Endothelial cell (in vitro differentiated cells): ENCODE measurements at places on chromosomes 16 and 17. TPM values are rescaled to one million over a fixed set of nuclear protein-coding genes. Genes with fewer than 3 reads are reported as not detected.

TAC4 gene
- not detected for total RNA-seq

TTYH2 gene
- 6.8 TPM for total RNA-seq

MARVELD3 gene
- total RNA-seq = 3.9 TPM

GRCh38 chr17:1312261-1312870 lies 32.9 kb downstream of the TRARG1 start:
- no peak for DNase-seq
- no peak overlapping the region for H3K4me3 ChIP-seq
- H3K27me3 ChIP-seq = peaks cover 13% of the 10 kb centered on the region
- no peak overlapping the region for H3K27ac ChIP-seq
- no peaks in the 10 kb centered on the region for H3K4me1 ChIP-seq
- no peaks in the 10 kb centered on the region for H3K36me3 ChIP-seq

DNA sequence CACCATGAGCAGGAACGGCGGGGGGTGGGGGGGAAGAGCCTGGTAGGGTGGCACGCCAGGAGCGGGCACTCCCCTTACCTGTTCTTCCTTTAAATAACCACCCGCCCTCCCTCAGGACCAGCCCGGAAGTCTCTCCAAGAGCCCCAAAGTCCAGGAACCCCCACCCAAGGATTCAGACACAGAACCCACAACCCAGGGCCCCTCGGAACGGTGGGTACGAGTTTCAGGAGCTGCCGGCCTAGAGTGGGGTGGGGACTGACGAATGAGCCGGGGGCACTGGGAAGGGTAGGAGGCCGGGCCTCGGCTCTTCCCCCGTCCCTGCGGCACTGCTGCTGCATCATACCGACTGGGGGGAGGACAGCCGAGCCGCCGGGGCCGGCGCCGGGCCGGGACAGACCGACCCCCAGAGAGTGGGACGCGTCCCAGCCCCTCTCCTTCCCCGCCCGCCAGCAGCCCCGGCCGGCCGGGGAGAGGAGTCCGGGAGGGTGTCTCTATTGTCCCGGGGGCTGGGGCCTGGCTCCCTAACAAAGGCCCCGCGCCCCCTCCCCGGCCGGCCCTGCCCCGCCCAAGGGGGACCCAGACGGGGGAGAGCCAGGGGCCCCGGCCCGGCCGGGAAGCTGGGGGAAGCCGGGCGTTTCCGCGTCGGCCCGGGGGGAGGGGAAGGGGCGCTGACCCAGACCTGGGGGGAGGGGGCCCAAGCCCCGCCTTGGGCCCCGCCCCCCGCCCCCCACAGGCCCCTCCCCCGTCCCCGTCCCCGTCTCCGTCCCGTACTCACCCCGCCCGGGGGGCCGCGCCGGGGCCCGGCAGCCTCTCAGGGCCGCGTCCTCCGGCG lies 747 bp downstream of the ATXN7L3 start:
- peak overlapping the region; percentile 91 for H3K27ac ChIP-seq
- H3K36me3 ChIP-seq = peaks cover 27% of the 10 kb centered on the region
- peak overlapping the region; percentile 82 for H3K4me3 ChIP-seq
- H3K4me1 ChIP-seq = peaks cover 41% of the 10 kb centered on the region
- H3K27me3 ChIP-seq = peaks cover 19% of the 10 kb centered on the region

DNA sequence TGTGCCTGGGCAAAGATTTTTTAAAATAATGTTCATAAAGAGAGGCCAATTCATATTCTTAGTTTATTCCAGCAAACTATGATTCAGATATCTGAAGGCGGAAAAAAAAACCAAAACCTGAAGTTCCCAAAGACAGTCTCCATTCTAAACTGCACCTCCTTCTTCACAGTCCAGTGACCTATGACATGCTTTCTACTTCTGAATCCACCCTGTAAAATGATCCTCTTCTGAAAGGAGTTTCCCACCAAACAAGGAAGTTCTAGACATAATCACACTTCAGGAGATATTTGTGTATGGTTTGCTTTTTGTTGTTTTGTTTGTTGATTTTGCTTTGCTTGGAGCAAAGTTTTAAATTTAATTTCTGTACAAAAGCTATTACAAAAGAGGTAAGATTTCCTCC lies 12.9 kb upstream of the CHST4 start:
- H3K4me3 ChIP-seq = no peak overlapping the region
- H3K27me3 ChIP-seq = peaks cover 3% of the 10 kb centered on the region
- no peak for DNase-seq
- no peaks in the 10 kb centered on the region for H3K36me3 ChIP-seq

DNA sequence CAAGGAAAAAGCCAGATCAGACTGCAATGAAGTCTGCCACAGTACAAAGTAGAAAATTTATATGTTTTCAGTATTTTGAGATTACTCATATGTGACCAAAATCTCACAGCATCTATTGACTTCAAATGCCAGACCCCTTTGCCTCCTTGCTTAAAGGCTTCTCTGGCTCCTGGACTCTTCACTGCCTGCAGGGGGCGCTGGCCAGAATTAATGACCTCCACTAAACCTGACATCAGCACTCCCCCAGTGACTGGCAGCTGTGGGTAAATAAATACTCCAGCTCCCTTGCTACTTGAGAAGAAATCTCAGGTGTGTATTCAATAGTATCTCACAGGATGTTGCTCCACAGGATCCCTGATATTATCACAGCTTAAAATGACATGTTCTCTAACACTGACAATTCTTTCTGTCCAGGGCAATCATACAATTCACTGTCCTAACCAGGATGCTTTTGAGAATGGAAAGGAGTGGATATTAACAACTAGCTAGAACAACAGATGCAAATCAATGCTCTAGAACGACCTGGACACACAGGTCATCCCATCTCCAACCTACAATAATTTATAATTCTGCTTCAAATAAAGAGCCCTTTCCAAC lies 4.0 kb downstream of the BECN1 start:
- H3K4me1 ChIP-seq = peaks cover 8% of the 10 kb centered on the region
- peaks cover 2% of the 10 kb centered on the region for H3K27me3 ChIP-seq
- H3K4me3 ChIP-seq = no peak overlapping the region

- no peaks in the 10 kb centered on the region for H3K27me3 ChIP-seq
- DNase-seq = no peak
- no peaks in the 10 kb centered on the region for H3K4me1 ChIP-seq
- no peak overlapping the region for H3K4me3 ChIP-seq
- no peak overlapping the region for H3K27ac ChIP-seq
Measured at GRCh38 chr17:55572599-55572998, 61.3 kb upstream of the SMIM36 start.

GRCh38 chr16:19102187-19102872 lies 11.4 kb upstream of the ITPRIPL2 start:
- H3K4me3 ChIP-seq = peak overlapping the region; percentile 23
- H3K36me3 ChIP-seq = no peaks in the 10 kb centered on the region
- no peak overlapping the region for H3K27ac ChIP-seq

DNA sequence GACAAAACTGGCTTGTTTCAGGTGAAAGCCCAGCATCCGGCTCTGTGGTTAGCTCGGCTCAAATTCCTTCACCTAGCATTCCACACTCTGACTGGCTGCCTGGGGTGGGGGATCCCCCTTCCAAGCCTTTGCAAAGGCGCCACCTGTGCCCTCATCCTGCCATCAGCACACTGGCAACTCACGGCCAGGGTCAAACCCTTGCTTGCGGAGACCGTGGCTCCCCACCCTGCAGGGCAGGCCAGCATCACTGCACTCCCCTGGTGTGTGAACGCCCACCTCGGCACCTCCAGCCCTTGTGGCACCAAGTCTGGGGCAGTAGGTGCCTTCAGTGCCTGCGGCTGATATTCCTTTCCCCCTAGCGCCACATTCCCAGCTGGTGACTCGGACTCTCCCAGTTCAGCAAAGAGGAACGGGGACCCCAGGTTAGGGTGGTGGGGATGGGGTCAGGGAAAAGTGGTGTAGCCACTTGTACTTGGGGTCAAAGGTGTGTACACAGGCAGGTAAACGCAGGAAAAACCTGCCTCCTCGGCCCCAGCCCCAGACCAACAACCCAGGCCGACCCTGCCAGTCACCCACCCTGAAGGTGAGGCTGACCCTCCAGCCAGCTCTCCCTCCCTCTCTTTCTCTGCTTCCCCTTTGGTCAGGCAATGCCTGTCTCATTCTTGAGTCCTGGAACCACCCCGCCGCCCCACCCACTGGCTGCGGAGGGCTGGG lies 1.1 kb downstream of the FLII start:
- H3K27ac ChIP-seq = peak overlapping the region; percentile 89
- peaks cover 8% of the 10 kb centered on the region for H3K27me3 ChIP-seq
- DNase-seq = peak; percentile 43
- peaks cover 11% of the 10 kb centered on the region for H3K36me3 ChIP-seq
- peaks cover 15% of the 10 kb centered on the region for H3K4me1 ChIP-seq

- no peaks in the 10 kb centered on the region for H3K4me1 ChIP-seq
- H3K27me3 ChIP-seq = no peaks in the 10 kb centered on the region
- no peaks in the 10 kb centered on the region for H3K36me3 ChIP-seq
Measured at GRCh38 chr16:53583401-53583800, 80.4 kb upstream of the AKTIP start.

GRCh38 chr16:30149250-30149930 lies 26.4 kb upstream of the MAPK3 start:
- H3K27ac ChIP-seq = no peak overlapping the region
- H3K4me3 ChIP-seq = no peak overlapping the region
- H3K27me3 ChIP-seq = no peaks in the 10 kb centered on the region
- no peaks in the 10 kb centered on the region for H3K36me3 ChIP-seq

DNA sequence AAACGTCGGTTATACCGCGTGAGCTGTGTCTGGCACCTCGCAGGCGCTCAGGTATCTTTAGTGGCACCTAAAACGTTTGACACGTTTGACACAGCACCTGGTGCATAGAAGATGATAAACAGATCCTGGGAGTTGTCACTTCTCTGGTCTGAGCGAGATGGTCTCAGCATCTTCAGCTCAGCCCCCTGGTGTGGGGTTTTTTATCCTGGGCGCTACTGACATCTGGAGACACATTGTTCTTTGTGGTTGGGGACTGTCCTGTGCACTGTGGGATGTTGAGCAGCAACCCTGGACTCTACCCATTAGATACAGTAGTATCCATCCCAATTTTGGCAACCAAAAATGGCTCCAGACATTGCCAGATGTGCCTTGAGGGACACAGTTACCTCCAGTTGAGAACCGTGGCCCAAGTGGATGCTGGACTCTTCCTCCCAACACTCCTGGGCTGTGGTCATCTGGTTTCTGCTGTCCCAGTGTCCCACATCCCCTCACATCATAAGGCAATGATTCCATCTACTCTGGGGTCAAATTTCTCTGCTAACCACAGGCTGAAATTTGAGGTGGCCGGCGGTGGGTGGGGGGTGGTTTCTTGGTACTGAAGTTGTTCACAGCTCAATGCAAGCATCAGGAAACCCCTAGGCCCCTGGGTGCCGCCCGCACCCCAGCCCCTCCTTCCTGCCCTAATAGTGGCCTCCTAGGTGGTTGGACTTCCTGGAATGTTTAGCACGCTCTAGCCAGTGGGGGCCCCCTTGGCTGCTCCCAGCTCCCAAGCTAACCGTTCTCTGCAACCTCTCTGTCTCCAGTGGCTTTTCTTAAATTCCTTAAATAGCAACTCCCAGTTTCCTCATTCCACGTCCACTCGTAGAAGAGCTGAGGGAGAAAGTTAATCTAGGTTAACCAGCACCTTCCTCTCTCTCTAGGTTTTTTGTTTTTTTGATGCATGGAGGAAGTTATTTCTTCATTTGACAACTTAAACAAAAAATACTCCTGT lies 124.8 kb downstream of the ABCC1 start:
- peak; percentile 23 for DNase-seq
- peaks cover 20% of the 10 kb centered on the region for H3K4me1 ChIP-seq
- H3K36me3 ChIP-seq = peaks cover 12% of the 10 kb centered on the region
- H3K4me3 ChIP-seq = no peak overlapping the region
- peaks cover 5% of the 10 kb centered on the region for H3K27me3 ChIP-seq
- H3K27ac ChIP-seq = peak overlapping the region; percentile 61

- H3K4me1 ChIP-seq = no peaks in the 10 kb centered on the region
- no peak overlapping the region for H3K4me3 ChIP-seq
- no peak for DNase-seq
- no peak overlapping the region for H3K27ac ChIP-seq
- peaks cover 9% of the 10 kb centered on the region for H3K27me3 ChIP-seq
Measured at GRCh38 chr17:7513850-7514419, 29.8 kb downstream of the POLR2A start.

DNA sequence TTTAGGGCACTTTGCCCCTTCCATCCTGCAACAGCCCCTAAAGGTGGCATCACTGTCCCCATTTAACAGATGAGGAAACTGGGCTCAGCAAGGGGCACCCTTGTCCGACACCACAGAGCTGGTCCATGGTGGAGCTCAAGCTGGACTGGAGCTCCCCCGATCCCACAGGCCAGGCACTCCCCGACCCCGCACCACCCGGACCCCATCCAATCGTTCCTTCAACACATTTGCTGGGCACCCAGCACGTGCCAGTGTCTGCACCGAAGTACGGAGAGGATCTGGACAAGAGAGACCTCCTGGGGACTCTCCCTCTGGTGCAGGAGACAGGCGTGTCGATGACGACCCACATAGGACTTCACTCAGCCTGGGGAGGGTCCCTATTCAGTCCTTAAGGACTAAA lies 13.4 kb downstream of the EMC6 start:
- peaks cover 6% of the 10 kb centered on the region for H3K27me3 ChIP-seq
- H3K36me3 ChIP-seq = no peaks in the 10 kb centered on the region
- DNase-seq = no peak
- no peak overlapping the region for H3K27ac ChIP-seq
- no peak overlapping the region for H3K4me3 ChIP-seq

GRCh38 chr17:42274812-42275526 lies 1.2 kb downstream of the STAT5B start:
- peak overlapping the region; percentile 89 for H3K27ac ChIP-seq
- peaks cover 41% of the 10 kb centered on the region for H3K4me1 ChIP-seq
- H3K27me3 ChIP-seq = peaks cover 7% of the 10 kb centered on the region
- H3K36me3 ChIP-seq = no peaks in the 10 kb centered on the region
- no peak for DNase-seq
- H3K4me3 ChIP-seq = peak overlapping the region; percentile 99

GRCh38 chr16:81891736-81892364 lies 112.8 kb downstream of the PLCG2 start:
- no peaks in the 10 kb centered on the region for H3K27me3 ChIP-seq
- no peak overlapping the region for H3K27ac ChIP-seq
- DNase-seq = no peak
- H3K4me1 ChIP-seq = peaks cover 8% of the 10 kb centered on the region
- H3K36me3 ChIP-seq = peaks cover 34% of the 10 kb centered on the region

GRCh38 chr17:39774047-39774446 lies 36.3 kb downstream of the GRB7 start:
- no peak for DNase-seq
- H3K4me3 ChIP-seq = no peak overlapping the region
- H3K36me3 ChIP-seq = no peaks in the 10 kb centered on the region
- H3K27ac ChIP-seq = no peak overlapping the region
- H3K4me1 ChIP-seq = peaks cover 13% of the 10 kb centered on the region
- no peaks in the 10 kb centered on the region for H3K27me3 ChIP-seq

- H3K27me3 ChIP-seq = no peaks in the 10 kb centered on the region
- no peaks in the 10 kb centered on the region for H3K4me1 ChIP-seq
- no peak overlapping the region for H3K4me3 ChIP-seq
Measured at GRCh38 chr16:51982715-51983680, 563.9 kb downstream of the TOX3 start.

DNA sequence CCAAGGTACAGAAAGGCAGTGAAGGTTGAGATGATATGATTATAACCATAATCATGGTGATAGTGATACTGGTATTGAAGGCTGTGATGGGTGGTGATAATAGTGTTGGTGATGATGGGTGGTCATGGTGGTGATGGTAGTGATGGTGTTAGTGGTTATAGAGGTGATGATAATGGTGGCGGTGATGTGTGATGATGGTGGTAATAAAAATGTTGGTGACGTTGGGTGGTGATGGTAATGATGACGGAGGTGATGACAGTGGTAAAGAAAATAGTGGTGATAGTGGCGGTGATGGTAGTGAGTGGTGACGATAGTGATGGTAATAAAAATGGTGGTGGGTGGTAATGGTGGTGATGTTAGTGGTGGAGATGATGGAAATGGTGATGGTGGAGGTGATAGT lies 65.1 kb upstream of the KDM8 start:
- no peaks in the 10 kb centered on the region for H3K4me1 ChIP-seq
- H3K27me3 ChIP-seq = peaks cover 8% of the 10 kb centered on the region
- DNase-seq = no peak
- H3K4me3 ChIP-seq = peak overlapping the region; percentile 80
